ENCODE measurements at places on chromosomes 1 and 21.
A peak's percentile ranks its signal among the peaks of the same experiment; 100 is the strongest.

DNA sequence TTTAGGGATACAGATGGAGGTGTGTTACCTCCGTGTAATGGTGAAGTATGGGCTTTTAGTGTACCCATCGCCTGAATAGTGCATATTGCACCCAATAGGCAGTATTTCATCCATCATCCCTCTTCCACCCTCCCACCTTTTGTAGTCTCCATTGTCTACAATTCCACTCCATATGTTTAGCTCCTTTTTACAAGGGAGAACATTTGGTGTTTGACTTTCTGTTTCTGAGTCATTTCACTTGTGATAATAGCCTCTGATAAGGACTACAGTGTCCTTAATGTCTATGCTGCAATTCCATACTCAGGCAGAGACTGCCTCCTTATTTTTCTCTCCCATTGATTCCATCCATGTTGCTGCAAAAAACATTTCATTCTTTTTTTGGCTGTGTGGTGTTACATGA, 48.7 kb downstream of the OVGP1 start:
- no peak for DNase-seq

DNA sequence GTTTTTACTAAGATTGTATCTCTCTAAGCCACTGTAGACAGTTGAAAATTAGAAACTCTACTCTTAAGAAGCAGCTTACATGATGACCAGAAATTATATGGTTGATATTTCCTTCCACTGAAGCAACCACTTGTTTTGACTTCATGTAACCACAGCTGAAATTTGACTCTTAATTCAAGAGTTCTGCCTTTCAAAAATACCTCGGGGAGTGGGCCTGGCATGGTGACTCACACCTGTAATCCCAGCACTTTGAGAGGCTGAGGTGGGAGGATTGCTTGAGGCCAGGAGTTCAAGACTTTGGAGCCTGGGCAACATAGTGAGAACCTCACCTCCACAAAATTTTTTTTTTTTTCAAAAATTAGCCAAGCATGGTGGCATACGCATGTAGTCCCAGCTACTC, 4.3 kb downstream of the AMPD1 start:
- no peak for DNase-seq

DNA sequence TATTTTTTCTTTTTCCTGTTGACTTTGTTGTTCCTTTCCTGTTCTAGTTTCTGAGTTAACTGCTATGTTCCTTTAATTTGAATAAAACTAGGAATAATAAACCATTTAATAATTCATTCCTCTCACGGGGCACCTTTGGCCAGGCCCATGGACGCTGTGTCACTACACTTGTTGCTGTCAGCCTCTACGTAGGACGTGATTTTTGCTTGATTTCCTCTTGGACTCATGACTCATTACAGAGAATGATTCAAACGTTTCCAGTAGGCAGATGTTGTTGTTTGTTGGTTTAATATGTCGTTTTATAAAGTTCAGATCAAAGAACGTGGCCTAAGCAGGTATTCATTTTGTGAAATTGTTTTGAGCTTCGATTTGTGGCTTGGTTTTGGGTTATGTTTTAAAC, 9.1 kb upstream of the SLC19A1 start:
- peak; percentile 43 for DNase-seq

GRCh38 chr1:5198328-5198727, 543.9 kb downstream of the AJAP1 start:
- DNase-seq: no peak

DNA sequence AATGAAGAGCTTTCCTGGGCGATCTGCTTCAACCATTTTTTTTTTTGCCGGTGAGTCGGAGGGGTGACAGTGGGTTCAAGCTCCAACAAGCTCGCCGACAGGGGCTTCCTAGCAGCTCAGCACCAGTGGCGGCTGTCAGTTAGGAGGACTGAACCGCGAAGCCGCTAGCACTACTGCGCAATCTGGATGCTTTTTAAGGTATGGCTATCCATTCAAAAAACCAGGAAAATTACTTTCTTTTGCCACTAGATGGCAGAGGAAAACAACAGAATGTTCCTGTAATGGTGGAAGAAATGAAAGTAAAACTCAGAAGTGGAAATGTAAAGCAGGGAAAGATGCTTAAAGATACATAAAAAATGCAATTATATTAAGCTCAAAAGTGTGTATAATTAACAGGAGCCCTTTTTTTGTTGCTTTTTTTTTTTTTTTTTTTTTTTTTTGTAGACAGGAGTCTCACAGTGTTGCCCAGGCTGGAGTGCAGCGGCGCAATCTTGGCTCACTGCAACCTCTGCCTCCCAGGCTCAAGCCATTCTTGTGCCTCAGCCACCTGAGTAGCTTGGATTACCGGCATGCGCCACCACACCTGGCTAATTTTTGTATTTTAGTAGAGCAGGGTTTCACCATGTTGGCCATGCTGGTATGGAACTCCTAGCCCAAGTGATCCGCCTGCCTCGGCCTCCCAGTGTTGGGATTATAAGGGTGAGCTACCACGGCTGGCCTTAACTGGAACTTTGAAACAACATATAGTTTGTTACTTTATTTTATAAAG, 8.5 kb downstream of the KYAT3 start:
- DNase-seq: no peak

DNA sequence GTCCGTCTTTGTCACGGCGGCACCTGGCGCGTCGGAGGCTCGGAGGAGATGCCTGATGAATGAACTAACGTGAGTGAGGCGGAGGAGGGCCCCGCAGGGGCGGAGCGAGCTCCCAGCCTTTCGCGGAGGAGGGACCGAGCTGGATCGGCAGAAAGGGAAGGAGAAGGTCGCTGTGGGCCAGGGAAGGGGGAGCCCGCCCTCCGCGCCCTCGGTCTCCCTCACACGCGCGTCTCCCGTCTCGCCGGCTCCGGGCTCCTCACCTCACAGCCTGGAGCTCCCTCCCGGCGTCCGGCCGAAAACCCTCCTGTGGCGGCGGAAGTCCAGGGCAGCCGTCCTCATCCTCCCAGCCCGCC, 519 bp downstream of the ZNF496 start:
- peak; percentile 72 for DNase-seq
